ENCODE measurements at places on chromosomes 4 and X.

GRCh38 chr4:182062936-182063335 is 180.3 kb upstream of the TENM3 start:
- no peak for DNase-seq

GRCh38 chr4:155676430-155676825 is 9.8 kb downstream of the GUCY1A1 start:
- no peak for DNase-seq

DNA sequence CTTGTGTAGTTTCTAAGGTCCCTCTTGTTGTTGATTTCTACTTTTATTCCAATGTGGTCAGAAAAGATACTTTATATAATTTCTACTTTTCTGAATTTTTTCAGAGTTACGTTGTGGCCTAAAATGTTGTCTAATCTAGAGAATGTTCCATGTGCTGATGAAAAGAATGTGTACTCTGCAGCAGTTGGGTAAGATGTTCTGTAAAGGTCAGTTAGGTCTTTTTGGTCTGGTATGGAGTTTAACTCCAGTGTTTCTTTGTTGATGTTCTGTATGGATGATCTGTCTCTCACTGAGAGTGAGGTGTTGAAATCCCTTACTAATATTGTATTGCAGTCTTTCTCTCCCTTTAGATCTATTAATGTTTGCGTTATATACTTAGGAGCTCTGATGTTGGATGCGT is 37.0 kb upstream of the GPRIN3 start:
- DNase-seq, result no peak

DNA sequence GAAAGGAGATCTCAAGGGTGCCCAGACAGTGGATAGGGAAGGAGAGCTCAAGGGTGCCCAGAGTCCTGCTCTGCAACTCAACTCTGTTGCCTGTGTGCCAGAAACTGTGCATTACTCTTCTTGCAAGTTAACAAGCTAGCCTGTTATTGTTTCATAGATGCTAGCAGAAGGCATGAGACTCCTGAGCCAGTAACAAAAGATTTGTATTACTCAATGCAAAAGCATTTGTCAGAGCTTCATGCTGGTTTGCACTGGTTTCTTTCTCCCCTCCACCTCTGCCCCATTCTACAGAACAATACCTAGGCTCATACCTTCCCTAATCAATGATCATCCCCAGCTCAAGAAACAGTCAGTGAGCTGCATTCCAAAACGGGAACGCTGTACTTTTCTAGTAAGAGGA is 124.5 kb upstream of the NEIL3 start:
- no peak for DNase-seq

- DNase-seq, result no peak
These were observed 160.9 kb downstream of the RTL9 start for GRCh38 chrX:110519501-110519900.

DNA sequence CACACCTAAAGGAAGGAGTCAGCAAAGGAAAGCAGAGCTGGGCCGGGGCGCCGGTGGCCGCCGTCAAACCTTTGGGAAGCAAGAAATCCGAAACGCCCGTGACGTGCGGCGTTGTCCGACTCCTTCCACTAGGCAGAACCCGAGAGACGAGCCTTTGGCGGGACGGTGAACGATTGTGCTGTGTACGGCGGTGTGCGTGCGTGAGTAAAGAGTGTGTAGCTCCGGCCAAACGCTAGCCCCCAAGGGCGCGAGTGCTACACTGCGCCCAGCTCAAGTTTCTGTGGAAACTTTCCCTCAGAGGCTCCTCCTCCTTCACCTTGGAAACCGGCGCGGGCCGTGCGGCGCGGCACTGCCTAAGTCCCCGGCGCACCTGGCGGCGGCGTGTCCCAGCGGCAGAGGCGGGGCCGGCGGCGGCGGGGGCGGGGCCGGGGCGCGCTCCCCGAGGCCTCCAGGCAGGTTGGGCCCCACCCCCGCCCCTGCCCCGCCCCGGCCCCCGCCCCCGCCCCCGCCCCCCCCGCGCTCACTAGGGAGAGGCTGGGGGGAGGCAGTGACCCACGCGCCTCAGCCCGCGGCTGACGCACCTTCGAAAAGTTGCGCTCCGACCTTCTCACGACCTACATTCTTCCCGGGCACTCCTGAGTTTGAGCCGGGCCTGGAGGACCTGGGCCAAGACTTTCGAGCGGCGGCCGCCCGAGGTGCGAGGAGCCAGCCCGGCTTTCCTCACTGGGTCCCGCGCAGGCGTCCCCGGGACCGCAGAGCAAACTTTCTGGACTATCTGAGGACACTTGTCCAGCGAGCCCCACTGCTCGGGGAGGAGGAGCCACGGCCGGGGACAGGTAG is at the start of gene FHIP1A:
FHIP1A (plus strand) TSS at position 547 of the 840 bp plus-strand sequence. CDS start 157,084 bp downstream, outside the sequence.
- DNase-seq, result peak; percentile 76

- no peak for DNase-seq
These were observed 3.7 kb upstream of the GUF1 start for GRCh38 chr4:44674471-44674870.

DNA sequence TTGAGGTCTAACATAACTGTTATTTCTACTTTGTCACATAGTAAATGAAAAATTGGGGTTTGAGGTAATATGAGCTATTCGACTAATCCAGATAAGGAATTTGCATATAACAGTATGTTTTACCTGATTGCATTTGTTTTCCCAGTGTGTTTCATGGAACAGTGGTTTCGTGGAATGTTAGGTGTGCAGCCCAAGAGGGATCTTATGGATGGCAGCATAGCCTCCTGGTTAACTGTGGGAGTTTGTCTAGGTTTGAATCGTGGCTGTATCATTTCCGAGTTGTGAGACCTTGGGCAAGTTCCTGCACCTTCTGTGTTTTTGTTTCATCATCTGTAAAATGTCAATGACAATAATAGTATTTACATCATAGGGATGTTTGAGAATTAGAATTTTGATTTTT is 7.9 kb downstream of the BMPR1B start:
- DNase-seq, result no peak

- no peak for DNase-seq
These were observed 614.4 kb upstream of the NR3C2 start for GRCh38 chr4:149056615-149057014.

- DNase-seq, result no peak
These were observed 17.3 kb upstream of the FGF5 start for GRCh38 chr4:80249144-80249543.

DNA sequence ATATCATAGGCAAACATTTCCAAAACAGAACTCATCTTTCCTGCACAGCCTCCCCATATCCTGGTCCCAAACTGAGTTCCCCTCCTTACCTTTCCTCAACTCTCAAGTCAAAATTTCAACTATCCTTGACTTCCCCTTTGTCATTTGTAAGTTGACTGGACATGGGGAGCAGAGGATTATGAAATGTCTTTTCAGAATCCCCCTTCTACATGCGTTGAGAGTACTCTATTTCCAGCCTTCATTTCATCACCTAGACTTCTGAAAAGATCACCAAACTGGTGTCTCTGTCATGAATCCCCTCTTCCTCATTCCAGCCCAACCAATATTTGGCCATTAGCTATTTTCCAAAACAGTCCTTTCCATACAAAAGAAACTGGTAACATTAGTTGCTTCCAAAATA is 95.2 kb downstream of the SYNPO2 start:
- no peak for DNase-seq

GRCh38 chr4:185165605-185166063 is 22.6 kb downstream of the SLC25A4 start:
- no peak for DNase-seq

DNA sequence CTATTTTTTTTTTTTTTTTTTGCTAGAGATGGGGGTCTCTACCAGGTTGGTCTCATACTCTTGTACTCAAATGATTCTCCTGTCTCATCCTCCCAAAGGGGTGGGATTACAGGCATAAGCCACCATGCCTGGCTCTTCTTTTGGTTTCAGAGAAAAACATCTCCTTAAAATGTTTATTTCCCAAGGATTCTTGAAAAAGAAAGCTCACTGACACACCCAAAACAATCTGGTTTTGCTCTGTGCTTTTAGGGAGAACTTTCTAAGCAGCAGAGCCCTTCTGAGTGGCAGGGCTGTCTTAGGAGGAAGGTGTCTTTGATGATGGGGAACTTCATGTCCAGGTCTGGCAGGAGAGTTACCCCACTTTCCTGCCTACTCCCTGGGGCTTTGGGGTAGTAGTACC is 1.2 kb downstream of the SOD3 start:
- DNase-seq, result no peak

- no peak for DNase-seq
These were observed 30.5 kb upstream of the ENPP6 start for GRCh38 chr4:184248216-184248615.

GRCh38 chr4:95898226-95898625 is 58.3 kb downstream of the PDHA2 start:
- no peak for DNase-seq

DNA sequence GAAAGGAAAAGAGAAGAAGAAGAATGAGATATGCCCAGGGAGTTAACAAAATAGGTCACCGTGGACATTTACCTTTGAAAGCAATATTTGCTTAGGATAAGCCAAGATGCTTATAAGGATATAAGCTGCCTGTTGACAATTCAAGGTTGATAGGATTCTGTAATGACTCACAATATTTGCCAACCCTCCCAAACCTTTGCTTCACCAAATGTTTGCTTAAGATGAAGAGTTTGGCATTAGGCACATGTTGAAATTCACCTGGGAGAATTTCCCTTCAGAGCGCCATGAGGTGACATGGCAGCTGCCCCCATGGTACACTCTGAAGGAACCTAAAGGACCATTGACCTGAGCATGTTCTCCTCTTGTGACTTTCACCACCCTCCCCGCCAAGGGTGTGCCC is 4.6 kb downstream of the PALLD start:
- no peak for DNase-seq

DNA sequence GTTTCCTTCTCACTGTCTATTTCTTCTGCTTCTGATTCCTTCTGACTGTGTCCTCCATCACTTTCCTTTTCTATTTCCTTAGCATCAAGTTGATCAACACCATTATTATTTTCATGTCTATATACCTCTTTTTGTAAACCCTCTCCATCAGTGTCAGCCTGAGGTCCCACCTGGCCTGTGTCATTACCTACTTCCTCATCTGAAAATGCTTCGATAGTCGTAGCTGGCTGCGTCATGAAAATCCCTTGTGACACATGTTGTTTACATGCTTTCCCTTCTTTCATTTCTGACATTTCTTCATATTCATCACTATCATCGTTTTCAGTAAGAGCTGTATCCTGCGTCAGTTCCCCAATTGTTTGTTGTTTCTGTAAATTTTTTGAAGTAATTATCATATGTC is 39.6 kb downstream of the RPGR start:
- no peak for DNase-seq
